A549 (cell line): ENCODE measurements at places on chromosomes 11 and 22.

- DNase-seq: no peak
These were observed 15.8 kb downstream of the THAP12 start for GRCh38 chr11:76365038-76365679.

- no peak for DNase-seq
These were observed 670 bp upstream of the CTSF start for GRCh38 chr11:66569076-66569475.

DNA sequence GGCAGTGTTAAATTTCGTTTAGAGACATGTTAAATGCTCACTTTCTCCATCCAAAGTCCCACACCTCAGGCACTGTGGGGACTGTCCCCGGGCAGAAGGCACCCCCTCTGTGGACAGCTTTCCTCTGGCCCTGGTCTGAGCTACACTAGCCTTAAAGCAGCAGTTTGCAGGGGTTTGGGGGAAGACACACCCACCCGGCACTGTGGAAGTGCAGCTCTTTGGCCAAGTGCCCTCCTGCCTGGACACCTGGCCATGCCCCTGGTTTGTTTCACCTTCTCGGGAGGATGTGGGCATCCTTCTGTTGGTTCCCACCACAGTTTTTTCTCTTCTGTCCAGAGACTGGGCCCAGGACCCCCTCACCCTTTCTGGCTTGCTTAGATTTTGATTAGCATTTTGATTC is 1254.7 kb downstream of the BRD1 start:
- DNase-seq: no peak

DNA sequence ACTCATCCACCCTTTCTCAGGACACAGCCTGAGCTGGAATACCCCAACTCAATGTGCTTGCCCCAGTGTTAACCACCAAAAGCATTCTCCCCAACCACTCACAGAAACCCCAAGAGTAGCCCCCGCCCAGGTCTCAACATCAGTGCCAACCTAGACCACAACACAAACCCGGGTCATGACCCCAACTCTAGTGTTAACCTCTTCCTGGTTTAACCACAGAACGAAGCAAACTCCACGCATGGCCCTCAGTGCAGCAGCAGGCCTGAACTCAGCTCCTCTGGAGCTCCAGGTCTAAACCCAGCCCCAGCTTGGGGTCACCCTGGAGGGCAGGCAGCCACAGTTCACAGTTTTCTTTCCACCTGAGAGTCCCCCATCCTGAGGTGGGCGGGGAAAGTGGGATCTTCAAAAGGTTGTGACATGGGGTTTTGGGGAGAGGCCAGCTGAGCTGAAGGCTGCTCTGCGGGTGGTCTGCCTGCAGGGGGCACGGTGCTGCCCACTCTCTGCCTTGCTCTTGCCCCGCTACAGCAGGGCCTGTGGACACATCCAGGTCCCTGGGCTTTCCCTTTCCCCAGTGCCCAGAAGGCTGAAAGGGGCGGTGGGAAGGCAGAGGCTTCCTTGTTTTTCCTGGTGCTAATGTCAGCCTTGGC is 37.9 kb downstream of the NECTIN1 start:
- no peak for DNase-seq

DNA sequence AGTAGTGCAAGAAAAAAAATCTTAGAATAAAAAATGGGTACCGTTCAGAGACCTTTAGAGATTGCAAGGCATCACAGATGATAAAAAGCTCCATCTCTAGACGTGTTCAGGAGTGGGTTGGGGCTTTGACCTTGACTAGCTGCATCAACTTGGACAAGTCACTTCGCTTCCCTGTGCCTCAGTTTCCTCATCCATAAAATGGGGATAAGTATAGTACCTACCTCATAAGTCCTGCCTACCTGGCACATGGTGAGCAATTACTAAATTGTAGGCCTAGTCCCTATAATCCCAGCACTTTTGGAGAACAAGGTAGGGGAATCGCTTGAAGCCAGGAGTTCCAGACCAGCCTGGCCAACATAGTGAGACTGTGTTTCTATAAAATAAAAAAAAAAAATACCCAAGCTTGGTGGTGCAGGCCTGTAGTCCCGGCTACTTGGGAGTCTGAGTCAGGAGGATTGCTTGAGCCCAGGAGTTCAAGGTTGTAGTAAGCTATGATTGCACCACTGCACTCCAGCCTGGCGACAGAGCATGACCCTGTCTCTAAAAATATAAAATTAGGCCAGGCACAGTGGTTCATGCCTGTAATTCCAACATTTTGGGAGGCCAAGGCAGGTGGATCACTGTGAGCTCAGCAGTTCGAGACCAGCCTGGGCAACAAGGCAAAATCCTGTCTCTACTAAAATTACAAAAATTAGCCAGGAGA is 6.0 kb upstream of the F2 start:
- no peak for DNase-seq

- no peak for DNase-seq
These were observed 12.8 kb downstream of the GATD1 start for GRCh38 chr11:764322-765024.

DNA sequence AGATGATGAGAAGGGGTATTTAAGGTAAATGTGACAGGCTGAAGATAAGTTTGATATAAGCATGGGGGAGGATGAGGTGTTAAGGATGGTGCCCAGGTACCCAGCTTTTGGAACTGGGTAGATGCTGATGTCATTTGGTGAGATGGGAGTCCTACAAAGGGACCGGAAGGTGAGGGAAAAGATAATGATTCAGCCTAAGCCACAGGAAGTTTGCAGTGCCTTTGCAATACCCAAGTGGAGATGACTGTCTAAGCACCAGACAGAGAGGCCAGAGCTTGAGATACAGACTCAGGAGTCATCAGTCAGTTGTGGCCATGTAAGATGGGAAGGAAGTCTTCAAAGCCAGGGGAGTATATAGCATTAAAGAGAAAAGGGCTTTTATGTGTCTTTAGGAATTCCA is 30.0 kb upstream of the SMCO4 start:
- no peak for DNase-seq

DNA sequence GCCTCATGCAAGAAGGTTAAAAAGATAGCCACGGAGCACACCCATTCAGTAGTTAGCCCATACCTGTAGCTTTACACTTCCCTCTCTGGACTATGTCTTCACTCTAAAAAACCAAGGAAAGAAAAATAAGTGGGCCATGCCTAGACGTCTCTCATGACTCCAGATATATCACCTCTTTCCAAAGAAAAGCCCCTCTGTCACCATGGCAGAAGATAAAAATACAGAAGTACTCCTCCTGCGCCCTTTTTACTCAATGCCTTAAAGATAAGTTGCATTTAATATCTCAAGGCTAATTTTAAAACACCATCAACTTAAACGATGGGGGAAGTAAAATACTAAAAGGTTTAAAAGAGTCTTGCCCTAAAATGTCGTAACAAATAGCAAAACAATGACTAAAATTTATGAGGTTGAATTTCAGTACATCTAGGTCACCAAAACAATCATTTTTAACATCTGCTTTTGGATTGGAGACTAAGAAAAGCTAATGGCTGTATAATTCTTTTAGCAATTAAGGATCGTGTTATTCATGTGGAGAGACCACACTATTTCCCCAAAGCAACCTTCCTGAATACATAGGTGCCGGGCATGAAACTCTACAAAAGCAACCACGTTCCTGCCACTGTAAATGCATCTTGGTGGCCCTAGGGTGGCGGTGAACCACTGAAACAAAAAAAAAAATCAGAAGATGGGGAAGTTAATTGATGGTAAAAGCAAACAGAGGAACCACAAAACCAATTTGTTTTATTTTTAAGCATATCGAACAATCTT is 46.0 kb downstream of the CELF1 start:
- DNase-seq: no peak

DNA sequence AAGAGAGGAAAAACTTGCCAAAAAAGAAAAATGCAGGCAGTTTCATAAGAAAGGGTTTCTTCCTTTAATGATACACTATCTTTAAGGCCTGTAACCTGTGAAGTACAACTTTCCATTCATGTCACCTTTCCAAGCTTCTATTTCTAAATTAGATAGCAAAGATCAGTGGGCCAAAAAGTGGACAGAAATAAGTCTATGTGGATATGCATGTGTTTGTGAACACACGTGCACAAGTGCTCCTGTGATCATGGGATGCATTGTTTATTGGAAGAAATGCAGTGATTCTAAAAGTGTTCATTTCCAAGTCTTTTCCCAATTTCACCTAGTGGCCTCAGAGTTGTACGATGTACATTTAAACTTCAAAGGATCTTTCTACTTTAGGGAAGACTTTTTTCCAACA is 230.0 kb upstream of the BLID start:
- no peak for DNase-seq

GRCh38 chr11:8604078-8604723 is 10.2 kb upstream of the STK33 start:
- peak; percentile 97 for DNase-seq

GRCh38 chr11:10599388-10600175 is 31.1 kb upstream of the LYVE1 start:
- DNase-seq: no peak

GRCh38 chr22:48811885-48812284 is 1015.8 kb downstream of the BRD1 start:
- no peak for DNase-seq

- no peak for DNase-seq
These were observed 2.0 kb upstream of the LMO2 start for GRCh38 chr11:33893711-33894397.

GRCh38 chr22:34620832-34621231 is 445.1 kb upstream of the ISX start:
- DNase-seq: no peak

DNA sequence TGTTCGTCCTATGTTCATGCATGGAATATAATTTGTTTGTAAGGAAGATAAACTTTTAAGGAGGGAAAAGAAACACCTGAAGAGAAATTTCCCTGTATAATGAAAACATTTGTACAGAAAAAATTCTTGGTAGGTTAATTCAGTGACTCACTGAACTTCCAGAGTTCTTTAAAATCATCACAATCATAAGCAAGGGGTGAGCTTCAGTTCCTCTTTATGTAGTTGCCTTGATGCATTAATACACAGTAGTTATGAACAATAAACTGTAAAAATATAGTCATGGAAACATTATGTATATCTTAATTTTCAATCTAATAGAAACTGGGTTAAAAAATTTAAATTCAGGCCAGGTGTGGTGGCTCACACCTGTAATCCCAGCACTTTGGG is 1.1 kb upstream of the C11orf65 start:
- no peak for DNase-seq

GRCh38 chr11:12680940-12681258 is 6.7 kb downstream of the TEAD1 start:
- DNase-seq: no peak

- DNase-seq: no peak
These were observed 15.9 kb upstream of the IGLL5 start for GRCh38 chr22:22871536-22872278.

- DNase-seq: no peak
These were observed 29.6 kb upstream of the FJX1 start for GRCh38 chr11:35588627-35589026.

DNA sequence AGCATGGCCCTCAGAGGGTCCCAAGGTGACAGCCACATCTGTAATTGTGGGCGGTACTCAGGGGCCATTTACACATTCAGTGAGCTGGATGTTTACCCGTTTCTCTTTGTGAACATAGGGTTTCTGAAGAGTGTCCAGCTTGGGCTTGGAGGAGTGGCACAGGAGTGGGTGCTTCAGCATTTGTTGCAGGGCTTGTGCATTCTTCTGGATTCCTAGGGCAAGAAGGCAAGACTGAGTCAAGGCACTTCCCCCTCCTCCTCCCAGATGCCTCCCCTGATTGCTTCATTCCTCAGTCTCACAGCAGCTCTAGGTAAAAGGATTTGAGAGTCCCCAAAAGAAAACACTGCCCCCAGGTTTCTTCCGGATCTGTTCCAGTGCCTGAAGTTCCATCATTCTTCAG is 95.4 kb downstream of the RNF169 start:
- no peak for DNase-seq

DNA sequence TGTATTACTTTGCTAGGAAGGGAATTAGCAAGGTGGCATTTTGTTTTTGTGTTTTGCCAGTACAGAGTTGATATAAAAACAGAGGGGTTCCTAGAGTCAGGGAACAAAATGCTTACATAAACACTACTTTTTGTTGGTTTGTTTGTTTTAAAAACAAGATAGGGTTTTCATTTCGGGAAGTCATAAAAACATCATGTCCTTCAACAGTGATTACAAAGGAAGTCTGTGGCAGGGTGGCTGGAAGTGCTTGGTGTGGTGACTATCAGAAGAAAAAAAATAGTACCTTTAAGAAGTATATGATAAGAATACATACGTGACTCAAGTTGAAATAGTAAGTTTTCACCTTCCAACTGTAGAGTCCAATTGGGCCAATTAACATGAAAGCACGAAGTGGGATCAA is 1.2 kb upstream of the IL18 start:
- DNase-seq: no peak

- DNase-seq: no peak
These were observed 4.0 kb downstream of the B3GNT6 start for GRCh38 chr11:77038029-77038824.

GRCh38 chr22:37749831-37750595 is 53.2 kb downstream of the TRIOBP start:
- DNase-seq: no peak

GRCh38 chr11:64448599-64449380 is 89.8 kb downstream of the RPS6KA4 start:
- DNase-seq: peak; percentile 87

GRCh38 chr11:129637473-129637872 is 178.2 kb upstream of the TMEM45B start:
- no peak for DNase-seq

- DNase-seq: peak; percentile 23
These were observed 452.3 kb downstream of the RAB38 start for GRCh38 chr11:87722756-87723565.

- DNase-seq: no peak
These were observed 85.7 kb upstream of the LIN7C start for GRCh38 chr11:27592098-27592780.

DNA sequence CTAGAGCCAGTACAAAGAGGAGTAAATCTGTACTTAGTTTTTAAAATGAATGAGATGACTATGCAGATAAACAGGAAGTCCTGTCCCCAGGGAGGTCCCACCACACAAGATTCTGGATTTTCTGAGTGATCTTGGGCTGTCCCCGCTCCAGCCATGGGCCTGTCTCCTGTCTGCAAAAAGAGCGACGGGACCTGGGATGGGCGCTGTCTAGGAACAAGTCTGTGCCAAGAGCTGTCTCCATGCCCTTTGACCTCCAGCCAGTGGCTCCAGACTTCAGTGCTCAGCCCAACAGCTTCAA is 6.0 kb downstream of the CSNK1E start:
- no peak for DNase-seq

- no peak for DNase-seq
These were observed 13.3 kb upstream of the OR56B4 start for GRCh38 chr11:6094186-6094585.

DNA sequence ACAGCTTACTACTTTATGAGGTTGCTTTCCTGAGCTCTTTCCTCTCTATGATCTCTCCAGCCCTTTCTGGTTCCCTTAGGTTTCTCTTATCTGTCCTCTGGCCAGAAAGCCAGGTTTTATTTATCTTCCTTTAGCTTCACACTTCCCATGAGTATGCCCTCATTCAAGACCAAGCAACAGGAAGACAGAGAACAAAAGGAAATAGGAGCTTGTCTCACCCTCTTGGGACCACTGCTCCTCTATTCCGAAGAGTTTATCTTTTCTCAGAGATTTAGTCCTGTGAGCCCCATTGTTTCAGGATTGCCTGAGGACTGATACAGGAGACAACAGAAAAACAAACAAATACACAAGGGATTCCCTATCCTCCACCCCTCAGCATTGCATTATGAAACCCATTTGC is 62.4 kb upstream of the CCDC179 start:
- DNase-seq: no peak

GRCh38 chr11:125494031-125494360 is 2.1 kb downstream of the FEZ1 start:
- DNase-seq: no peak
